T follicular helper cell (primary cell): ENCODE measurements at places on chromosomes 1 and 21.

- DNase-seq, result no peak
These were observed 506.0 kb downstream of the BRINP3 start for GRCh38 chr1:189971656-189972055.

- DNase-seq, result no peak
These were observed 10.8 kb downstream of the GLIS1 start for GRCh38 chr1:53728196-53728595.

DNA sequence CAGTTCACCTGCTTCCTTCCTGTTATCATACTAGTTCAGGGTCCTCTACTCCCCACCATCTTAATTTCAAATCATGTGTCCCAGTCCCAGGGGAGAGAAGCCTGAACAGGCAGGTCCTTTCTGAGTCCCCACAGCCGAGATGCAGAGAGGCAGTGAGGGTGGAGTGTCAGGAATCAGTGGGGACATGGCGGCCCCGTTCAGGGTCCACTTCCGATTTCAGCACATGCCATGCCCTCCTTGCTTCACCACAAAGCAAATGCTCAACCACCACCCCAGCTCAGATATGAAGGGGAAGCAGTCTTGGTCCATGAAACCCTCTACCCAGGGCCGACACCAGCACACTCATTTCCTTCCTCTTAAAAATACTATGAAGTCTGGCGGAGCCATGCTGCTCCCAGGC lies 5.2 kb upstream of the SEMA4A start:
- no peak for DNase-seq

GRCh38 chr1:235495551-235495950 lies 8.7 kb downstream of the B3GALNT2 start:
- DNase-seq, result no peak

- peak; percentile 3 for DNase-seq
These were observed 113.0 kb downstream of the OSBPL9 start for GRCh38 chr1:51729824-51730301.
